ENCODE measurements at places on chromosomes 11 and 22.
A peak's percentile ranks its signal among the peaks of the same experiment; 100 is the strongest.

GRCh38 chr11:61437496-61437895 lies 7.6 kb downstream of the SDHAF2 start:
- no peak for DNase-seq

DNA sequence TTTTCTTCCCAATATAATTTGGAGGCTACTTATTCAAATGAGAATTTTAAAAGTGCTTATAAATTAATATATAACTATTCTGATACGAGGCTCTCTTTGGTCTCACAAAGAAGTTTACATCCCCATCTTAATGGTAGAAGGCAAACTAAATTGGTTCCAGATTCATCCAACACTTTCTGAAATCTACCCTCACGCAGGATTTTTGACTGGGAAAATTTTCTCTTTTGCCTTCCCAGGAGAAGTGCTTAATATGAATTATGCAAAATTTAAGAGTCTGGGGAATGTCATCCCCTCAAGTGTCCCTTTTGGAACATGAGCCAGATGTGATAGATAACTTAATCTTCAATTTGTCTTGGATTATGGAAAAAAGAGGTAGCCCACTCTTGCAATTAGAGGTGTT lies at the start of gene OR4C11:
Gene OR4C11, minus strand, starts transcription at position 101 of the 400 bp plus-strand sequence. CDS start 3,272 bp downstream, outside the sequence.
- DNase-seq = no peak

DNA sequence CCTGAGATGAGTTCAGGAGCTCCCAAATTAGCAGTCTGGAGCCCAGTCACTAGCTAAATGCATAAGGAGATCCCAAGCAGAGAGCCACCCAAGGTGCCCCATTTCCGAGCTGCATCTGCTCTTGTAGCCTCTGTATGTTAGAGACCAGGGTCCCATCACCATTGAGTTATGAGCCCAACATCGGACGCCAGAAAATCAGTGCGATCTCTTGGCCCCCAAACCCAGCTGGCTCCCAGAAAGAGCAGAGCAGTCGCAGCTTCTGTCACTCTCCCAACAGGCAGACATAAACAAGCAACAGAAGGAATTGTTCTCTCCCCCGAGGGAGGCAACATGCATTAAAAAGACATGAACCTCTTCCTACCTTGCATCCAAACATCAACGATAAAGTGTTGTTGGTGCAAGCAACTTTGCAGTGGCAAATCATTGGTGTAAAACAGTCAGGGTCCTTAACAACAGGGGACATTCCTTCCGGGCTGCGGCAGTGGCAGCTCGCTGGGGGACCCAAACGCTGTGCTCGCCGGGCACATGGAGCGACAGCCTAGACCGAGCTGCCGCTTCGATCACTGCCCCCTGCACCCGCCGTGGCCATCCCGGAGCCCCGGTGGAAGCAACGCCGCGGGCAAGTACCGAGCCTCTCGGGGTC lies 907.1 kb downstream of the DLG2 start:
- DNase-seq = no peak

DNA sequence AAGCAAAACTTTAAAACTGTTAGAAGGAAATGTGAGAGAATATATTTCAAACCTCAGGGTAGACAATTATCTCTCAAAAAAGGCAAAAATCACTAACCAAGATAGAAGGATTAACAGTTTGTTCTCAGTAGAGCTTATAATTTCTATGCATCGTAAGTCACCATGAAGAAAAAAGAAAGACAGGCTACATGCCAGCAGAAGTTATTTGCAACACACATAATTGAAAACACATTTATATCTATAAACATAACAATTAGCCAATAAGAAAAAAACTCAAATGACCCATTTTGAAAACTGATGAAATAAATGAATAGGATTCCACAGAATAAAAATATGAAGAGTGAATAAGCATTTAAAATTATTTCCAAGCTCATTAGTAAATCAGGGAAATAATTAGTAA lies 24.4 kb upstream of the SNX19 start:
- DNase-seq = no peak

DNA sequence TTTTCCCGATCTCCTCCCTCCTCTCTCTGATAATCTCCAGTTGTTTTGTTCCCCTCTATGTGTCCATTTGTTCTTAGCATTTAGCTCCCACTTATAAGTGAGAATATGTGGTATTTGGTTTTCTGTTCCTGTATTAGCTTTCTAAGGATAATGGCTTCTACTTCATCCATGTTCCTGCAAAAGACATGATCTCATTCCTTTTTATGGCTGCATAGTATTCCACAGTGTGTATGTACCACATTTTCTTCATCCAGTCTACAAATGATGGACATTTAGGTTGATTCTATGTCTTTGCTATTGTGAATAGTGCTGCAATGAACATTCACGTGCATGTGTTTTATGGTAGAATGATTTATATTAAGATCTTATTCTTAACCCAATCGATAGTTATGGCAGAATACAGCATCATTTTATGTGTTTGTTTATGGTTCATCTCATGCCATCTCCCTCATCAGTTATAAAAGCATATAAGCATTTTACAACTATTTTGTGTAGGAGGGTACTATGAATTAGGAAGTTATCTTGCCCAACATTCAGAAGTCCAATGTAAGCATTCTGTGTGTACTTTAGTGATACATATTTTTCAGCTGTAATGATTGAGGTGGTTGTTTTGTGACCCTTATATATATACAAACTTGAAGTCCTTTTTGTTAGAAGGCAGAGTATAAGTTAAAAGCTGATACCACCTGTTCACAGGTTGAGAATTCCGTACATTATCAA lies 3.2 kb downstream of the MS4A3 start:
- no peak for DNase-seq

DNA sequence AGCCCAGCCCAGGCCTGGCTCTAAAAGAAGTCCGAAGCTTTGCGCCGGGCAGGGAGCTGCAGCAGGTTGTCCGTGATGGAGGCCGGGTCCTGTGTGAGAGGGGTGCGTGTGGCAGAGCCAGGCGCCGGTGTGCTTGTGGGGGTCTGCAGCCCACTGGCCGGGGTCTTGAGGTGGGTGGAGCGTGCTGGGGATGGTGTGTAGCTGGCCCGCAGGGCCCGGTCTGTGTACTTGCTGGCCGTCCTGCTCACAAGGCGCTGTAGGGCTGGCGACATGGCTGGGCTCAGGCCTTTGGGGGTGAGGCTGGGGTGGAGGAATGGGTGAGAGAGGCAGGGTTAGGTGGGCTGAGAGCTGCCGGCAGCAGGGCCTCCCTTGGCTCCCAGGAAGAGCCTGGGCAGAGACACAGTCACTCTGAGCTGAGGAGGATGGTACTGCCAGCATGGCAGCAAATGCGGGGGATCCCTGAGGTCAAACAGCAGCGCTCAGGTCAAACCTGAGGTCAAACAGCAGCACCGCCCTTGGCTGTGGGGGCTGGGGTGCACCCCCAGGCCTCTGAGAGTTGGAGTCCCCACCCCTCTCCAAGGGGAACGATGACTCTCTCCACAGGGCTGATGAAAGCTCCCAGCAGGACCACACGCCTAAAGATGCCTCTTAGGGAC lies 3.2 kb downstream of the TSSK2 start:
- no peak for DNase-seq

DNA sequence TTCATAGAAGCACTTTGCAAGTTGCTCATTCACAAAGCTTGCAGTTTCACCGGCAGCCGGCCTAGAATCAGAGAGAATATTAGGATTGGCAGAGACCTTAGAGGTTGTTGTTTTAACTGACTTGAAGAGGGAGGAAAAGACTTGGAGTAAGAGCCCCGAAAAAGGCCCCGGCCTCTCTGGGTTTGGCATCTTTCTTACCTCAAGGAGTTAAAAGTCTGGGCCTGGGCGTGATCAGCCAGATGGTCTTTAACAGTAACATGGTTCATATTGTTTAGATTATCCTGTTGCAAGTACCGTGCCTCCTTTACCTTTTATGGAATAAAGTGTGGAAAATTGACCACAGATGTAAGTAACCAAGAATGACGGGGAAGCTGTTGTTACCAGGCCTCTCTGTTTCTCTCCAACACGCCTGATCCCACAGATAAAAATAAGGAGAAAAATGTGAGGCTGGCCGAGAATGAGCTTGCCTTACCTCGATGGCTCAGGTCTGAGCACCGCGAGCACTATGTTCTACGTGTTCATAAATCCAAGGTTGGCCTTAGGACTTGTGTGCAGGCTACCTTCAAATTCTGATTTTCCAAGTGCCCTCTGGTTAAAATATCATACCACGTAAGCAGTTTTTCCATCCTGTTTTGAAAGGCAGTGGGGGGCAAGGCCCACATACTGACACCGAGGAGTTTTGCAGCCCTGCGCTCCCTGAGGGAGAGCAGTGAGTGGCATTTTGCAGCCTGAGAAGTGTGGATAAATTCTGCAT lies 56.4 kb downstream of the PARVA start:
- DNase-seq = no peak

GRCh38 chr11:1198561-1199240 lies 24.2 kb upstream of the MUC5B start:
- peak; percentile 58 for DNase-seq

DNA sequence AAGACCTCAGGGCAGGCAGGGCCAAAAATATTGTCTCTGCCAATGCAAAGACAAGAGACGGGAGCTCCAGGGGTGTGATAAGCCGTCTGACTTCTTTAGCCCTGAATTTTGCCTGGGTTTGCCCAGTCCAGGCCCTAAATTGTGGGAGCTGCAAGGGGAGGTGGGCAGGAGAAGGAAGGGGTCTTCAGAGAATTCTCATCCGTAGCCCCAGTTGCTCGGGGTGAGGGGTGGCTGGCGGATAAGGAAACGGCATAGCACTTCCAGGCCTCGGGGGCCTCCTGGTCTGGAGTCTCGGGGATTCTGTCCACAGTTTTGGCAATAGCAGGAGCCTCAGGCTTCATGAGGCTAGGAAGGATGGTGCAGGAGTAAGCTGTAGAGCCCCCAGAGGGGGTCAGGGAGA lies 7.4 kb downstream of the CD5 start:
- DNase-seq = peak; percentile 30

GRCh38 chr11:42021911-42022310 lies 562.5 kb upstream of the LRRC4C start:
- no peak for DNase-seq

DNA sequence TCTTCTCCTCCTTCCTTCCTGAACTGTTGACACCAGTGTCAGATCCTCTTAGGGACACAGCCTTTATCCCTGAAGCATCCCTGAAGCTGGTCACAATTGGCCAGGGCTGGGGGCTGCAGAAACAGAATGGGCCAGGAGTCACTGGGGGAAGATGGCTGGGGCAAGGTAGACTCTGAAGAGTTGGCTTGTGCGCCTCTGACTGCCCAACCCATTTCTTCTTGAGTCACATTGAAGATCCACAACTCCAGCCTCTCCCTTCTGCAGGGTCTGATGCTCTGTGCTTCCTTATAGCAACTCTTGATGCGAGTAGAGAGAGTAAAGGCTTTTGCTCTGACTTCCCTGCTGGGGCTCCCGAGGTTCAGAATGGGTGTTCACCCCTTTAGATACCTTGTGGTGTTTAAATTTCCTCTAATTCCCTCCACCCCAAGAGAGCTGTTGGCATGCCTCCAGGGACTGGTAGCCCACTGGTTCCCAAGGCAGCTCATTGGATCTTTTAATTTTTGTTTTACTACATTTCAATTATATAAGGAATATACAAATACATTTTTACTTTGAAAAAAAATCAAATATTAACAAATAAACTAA lies 13.4 kb downstream of the PRDM11 start:
- DNase-seq = peak; percentile 21

DNA sequence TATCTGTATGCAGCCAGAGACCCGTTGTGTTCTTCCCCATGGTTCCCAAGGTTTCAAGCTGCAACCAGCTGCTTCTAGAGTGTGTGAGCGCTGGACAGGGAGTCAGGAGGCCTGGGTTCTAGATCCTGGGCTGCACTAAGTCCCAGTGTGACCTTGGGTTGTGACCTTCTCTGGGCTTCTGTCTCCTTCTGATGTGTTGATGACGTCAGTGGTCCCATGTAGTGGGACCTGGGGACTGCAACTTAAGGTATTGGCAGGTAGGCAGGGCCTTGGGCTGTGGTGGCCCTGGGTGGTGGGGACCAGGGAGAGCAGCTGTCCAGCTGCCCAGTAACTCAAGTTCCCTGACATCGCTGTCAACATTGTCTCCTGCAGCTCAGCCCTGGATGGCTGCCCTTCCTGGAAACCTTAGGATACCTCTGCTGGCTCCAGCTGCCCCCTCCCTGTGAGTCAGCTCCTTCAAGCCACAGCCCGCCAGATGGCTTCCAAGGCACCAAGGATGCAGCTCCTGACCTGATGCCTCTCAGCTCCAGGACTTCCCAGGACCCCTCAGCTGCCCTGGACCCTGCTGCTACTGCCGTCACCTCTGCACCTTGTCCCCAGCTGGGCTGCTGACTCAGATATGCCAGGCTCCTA lies 1.3 kb upstream of the PVALB start:
- DNase-seq = peak; percentile 31

DNA sequence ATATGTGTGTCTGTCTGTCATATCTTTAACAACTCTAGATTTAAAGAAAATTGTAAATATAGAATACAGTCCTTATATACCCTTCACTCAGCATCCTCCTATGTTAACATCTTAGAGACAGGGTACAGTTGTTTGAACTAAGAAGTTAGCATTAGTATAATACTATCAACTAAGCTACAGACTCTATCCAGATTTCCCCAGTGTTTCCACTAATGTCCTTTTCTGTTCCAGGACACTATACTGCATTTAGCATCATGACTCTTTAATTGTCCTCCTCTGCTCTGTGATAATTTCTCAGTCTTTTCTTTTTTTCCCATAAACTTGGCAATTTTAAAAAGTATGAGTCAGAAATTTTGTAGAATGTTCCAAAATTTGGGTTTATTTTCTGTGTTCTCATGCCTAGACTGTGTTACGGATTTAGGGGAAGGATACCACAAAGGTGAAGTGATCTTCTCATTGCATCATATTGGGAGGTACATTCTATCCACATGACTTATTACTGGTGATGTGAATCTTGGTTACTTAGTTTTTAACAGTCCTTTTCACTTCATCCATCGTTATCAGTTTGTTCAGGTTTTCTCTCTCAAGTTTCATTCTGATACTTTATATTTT lies 168.4 kb downstream of the SBF2 start:
- no peak for DNase-seq

DNA sequence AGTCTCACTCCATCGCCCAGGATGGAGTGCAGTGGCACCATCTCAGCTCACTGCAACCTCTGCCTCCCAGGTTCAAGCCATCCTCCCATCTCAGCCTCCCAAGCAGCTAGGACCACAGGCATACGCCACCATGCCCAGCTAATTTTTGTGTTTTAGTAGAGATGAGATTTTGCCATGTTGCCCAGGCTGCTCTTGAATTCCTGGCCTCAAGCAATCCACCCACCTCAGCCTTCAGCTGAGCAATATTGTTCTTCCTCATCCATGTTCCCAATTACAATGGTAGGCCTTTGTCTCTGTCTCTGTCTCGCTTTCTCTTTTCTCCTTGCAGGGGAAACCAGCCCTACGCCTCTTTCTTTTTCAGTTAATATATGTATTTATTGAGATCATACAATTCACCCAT lies 10.3 kb downstream of the HSPA8 start:
- DNase-seq = no peak
